ENCODE measurements at places on chromosomes 12 and 14.

DNA sequence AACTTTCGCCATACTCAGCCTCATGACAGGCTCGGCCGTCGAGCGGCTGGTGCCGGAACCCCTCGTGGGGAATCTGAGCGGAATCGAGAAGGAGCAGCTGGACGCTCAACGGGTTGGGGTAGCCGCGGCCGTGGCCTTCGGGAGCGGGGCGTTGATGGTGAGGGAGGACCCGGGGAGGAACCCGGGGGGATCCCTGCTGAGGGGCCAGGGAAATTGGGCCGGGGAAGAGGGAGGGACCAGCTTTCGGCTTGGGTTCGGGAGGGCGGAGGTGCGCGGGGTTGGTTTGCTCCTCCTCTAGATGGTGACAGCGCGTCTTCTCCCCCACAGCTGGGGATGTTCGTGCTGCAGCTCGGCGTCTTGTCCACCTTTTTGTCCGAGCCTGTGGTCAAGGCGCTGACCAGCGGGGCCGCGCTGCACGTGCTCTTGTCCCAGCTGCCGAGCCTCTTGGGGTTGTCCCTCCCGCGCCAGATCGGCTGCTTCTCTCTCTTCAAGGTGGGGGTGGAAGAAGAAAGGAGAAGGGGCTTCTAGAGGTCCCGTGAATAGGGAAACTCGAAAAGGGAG, 9.8 kb downstream of the ARHGEF25 start:
- DNase-seq = no peak

GRCh38 chr12:104360983-104361707, 57.6 kb downstream of the EID3 start:
- DNase-seq = no peak

DNA sequence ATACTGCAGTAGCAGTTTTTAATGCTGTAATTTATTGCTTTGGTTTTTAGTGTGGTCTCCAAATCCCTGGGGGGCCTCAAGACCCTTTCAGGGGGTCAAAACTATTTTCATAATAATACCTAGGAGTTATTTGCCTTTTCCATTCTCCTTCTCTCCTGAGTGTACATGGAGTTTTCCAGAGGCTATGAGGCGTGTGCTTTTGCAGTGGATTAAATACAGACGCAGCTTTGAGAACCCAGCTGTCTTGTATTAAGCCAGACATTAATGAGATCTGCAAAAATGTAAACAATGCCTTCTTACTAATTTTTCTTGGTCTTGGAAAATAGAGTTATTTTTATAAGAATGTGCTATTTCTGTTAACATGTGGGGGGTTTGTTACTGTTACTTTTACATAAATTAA, 68.6 kb downstream of the SLC25A47 start:
- DNase-seq = no peak

- no peak for DNase-seq
These were observed 21.8 kb downstream of the VPS37B start for GRCh38 chr12:122874081-122874480.

DNA sequence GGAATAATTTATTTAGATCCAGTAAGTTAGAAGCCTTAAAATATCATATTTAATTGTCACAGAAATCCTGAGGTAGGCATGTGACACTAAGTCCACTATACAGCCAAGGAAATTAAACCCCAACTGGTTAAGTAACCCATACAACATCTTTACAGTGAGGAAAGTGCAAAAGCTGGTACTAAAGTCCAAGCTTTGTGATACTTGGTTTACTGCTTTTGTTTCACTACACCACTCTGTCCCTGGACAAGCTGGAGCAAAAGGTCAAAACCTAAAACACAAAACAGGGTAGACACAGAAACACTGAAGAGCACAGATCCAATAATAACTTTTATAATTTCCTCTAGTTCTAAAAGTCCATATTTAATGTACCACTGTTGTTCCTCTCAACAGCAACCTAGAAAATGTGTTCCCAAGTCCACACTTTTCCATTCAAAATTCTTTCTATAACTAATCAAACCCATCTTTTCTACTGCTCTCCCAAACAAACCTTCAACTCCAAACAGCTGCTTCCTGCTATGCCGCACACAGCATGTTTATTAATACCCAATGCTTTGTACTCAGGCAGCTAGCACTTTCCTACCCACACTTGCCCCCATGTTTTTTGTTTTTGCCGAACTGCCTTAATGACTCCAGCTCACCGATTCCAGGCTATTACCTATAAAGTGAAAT, 90.9 kb downstream of the MED13L start:
- DNase-seq = no peak

GRCh38 chr12:103975368-103975767, 9.7 kb downstream of the TDG start:
- no peak for DNase-seq

DNA sequence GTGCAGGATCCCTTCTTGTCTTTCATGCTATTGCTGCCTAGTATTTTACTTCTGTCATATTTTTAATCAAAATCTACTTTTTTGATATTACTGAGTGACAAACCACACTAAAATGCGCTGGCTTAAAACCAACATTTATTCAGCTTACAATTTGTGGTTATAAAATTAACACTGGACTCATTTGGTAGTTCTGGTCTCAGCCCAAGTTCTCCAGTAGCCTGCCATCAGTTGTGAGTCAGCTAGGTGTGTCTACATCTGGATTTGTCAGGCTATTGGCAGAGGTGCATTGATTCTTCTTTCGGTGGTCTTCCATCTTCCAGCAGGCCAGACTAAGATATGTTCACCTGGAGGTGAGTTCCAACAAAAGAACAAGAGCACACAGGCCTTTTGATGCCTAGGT, 765.1 kb upstream of the FBXO33 start:
- no peak for DNase-seq

DNA sequence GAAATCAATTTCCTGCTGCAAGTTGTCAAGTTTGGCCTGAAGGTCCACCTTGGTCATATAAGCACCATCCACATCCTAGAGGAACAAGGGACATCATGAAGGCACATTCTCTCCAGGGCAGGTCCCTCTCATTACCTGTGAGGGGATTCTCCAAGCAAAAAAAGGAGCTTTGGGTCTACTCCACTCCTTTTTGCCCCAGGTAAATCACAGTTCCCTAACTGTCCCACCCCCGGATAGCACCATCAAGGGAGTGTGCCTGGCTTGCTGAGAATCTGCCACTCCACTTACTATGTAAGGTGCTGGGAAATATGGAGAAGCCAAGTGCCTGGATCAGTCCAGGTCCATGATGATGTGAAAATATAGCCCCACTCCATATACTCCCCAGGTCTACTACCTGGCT, 2.5 kb downstream of the KRT1 start:
- no peak for DNase-seq

DNA sequence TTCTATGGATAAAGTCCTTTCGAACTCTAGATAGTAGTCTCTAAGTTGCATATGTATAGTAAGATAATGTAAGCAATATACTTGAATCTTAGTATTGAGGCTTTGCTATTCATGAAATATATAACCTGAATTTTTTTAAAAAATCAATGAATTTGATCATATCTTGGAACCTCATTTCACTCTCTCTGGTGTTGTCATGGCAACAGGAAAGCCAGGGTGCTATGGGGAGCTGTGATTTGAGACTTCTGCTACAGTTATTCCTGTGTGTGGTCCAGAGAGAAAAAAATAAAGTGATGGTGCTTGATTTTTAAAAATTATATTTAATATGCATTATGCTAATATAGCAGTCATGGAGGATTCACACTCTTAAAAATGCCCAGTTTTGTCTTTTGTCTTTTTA, 508.0 kb downstream of the SNAPC1 start:
- DNase-seq = no peak

DNA sequence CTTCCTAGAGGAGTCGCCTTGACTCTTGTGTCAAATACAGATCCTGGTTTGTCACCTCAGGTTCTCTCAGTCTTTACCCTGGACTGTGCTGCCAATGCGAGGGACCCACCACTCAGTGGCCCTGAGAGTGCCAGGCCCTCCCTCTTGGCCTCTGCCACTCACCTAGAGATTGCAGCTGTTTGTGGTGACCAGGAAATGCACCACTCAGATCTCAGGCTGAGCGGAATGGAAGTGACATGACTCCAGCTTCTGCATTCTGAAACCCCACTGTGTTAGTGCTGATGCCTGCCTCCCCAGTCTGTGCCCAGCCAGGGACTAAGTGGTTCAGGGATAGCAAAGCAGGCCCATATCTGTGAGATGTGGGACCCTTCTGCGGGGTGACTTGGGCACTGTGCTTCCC, 27.8 kb upstream of the NEDD1 start:
- no peak for DNase-seq

DNA sequence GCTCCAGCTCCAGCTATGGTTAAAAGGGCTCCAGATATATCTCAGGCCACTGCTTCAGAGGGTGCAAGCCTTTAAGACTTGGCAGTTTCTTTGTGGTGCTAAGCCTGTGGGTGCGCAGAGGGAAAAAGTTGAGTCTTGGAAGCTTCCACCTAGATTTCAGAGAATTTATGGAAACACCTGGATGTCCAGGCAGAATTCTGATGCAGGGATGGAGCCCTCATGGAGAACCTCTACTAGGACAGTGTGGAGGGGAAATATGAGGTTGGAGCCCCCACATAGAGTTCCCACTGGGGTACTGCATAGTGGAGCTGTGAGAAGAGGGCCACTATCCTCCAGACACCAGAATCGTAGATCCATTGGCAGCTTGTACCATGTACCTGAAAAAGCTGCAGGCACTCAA, 69.9 kb downstream of the SDR9C7 start:
- DNase-seq = no peak

GRCh38 chr14:34324363-34324795, 137.7 kb downstream of the SPTSSA start:
- DNase-seq = no peak

DNA sequence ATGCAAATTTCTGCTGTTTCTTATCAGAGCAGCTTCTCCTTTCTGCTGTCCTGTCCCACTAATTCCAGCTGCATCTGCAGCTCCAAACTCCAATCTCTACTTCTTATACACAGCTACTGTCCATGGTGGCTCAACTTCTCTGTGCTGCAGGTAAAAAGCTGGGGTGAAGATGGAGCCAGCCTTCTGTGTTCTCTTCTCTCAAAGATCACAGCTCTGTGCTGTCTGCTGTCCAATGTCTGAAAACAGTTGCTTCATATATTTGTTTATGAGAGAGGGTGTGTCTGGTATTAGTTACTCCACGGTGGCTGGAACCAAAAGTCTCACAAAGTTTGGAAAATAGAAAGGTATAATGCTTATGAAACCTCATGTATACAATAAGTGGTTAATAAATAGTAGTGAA, 445.8 kb upstream of the TBX3 start:
- no peak for DNase-seq

GRCh38 chr12:109088818-109089217, 4.5 kb downstream of the ALKBH2 start:
- no peak for DNase-seq

DNA sequence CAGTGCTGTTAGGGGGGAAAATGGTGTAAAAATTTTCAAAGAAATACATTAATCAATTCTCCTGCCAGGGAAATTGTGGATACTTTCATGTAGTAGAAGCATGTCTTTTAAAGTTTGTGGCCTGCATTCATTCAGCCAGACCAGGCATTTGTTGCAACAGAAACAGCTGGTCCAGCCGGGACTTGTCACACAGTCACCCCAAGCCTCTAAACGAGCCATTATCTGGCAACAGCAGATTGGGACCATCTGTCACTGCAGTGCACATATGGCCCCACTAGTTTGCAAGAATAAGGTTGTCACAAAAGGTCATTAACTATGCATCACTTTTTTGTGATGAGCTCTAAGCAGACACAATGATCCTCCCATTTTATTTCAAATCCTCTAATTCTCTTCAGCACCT, 193.9 kb downstream of the PHLDA1 start:
- DNase-seq = peak; percentile 38

- no peak for DNase-seq
These were observed at the start of gene TMEM30B for GRCh38 chr14:61281186-61281947. Gene TMEM30B (minus strand): TSS chr14:61281338. CDS start chr14:61281147, 191 bp downstream.

DNA sequence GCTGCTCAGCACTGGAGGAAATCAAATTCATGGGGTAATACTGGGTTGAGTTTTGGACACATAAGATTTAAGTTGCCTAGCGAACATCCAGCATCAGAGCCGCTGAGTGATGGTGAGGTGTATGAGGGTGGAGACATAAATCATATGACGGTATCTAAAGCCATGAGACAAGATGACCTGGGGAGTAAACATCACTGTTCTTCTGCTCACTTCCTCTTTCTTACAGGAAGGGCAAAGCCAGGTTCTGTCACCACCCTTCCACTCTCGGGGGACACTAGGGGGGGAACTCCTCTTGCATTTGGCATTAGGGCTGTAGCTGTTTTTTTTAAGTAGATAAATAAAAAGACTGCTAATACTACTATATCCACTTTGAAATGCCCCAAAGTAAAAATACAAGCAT, 24.0 kb downstream of the PRDM4 start:
- no peak for DNase-seq

DNA sequence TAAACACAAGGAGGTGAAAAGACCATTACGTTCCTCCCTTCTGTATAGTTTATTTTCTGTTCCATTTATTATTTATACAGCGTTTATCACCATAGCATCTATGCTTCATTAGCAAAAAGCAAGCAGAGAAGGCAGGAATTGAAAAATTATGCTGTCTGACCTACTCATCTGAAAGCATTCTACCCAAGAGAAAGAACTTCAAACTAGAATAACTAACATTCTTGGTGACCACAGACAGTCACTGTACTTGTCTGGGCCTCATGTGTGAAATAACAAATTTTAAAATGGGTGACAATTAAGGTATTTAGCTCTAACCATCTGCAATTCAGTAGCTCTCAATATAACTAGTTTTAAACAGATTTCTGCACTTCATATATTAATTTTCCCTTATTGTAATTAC, 29.3 kb upstream of the PDE3A start:
- DNase-seq = no peak

- DNase-seq = no peak
These were observed 72.6 kb downstream of the CHST11 start for GRCh38 chr12:104529130-104529874.

- DNase-seq = no peak
These were observed 103.2 kb upstream of the EVL start for GRCh38 chr14:99961826-99962518.

DNA sequence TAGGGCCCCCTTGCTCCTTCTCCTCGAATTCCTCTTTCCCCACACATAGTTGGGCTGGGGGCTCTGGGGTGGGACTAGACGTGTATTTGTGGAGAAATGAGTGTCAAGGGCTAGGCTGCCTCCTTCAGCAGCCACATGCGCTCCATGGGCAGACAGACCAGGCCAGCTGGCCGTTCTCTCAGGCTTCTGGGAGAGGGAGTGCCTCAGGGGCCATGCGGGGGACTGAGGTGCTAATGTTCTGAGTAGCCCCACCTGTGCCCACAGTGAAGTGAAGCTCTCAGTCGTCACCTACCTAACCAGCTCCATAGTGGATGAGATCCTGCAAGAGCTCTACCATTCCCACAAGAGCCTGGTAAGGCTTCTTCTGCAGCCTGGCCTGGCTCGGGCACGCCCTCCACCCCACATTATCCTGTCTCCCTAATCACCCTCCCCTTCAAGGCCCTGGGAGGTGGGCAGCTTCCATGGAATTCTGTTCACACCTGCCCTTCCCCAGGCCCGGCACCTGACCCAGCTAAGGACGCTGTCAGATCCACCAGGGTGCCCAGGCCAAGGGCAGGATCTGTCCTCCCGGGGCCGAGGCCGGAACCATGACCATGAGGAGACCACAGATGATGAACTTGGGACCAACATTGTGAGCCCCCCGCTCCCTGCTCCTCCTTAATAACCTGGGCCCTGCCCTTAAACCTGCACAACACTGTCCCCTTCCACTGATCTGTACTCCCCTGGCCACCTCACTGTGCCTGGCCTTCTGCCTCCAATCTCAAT, 9.0 kb upstream of the CPNE6 start:
- no peak for DNase-seq
